T-helper 17 cell (primary cell): ENCODE measurements at places on chromosomes 11 and 22. TPM values are rescaled to one million over a fixed set of nuclear protein-coding genes. Genes with fewer than 3 reads are reported as not detected.

DNA sequence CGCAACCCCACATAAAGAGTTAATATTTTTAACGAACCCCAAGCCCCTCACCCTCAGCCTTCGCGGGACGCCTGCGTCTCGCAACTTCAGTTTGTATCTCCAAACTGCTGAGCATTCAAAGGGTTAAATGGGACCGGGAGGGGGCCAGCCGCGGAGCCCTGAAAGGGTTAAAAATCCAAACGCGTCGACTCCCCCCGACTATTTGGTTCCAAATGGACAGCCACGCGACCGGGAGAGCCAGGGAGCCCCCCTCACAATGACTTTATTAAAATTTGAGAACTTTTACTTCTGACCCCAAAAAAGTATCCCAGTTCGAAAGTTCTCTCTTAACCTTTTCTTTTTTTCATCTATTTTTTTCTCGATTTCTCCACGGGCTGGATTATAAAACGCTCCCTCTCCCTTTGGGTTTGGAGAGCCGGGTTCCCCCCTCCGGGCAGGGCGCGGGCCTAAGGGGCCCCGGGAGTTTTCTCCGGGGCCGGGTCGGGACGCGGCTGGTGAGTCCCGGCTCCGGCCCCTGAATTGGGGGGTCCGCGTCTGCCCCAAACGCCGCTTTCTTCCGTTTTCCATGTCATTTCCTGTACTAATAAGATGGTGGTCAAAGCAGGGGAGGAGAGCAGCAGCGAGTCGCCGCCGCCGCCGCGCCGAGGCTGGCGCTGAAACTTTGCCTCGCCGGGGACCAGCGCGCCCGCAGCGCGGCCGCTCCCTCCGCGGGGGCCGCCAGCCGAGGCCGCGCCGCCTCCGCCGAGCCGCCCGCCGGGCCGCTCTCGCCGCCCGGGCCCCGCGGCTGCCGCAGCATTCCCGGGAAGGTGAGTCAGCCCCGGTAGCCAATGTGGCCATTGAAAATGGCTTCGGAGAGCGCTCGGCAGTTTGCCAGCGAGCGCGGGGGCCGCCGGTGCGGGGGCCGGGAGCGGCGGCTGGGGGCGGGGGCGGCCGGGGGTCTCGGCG is at the start of gene PRDM11:
Gene PRDM11, plus strand, starts transcription at position 568 of the 945 bp plus-strand sequence. CDS start 35,128 bp downstream, outside the sequence.
- peak within 1 kb of the TSS; percentile 92 for H3K4me3 ChIP-seq
- DNase-seq = peak; percentile 33
- peaks cover 35% of the 10 kb centered on the region for H3K4me1 ChIP-seq

GRCh38 chr11:112318184-112318591 is 57.5 kb upstream of the PLET1 start:
- H3K4me1 ChIP-seq = peaks cover 29% of the 10 kb centered on the region
- DNase-seq = no peak
- H3K27me3 ChIP-seq = no peaks in the 10 kb centered on the region
- no peak overlapping the region for H3K4me3 ChIP-seq
- H3K27ac ChIP-seq = no peak overlapping the region
- H3K36me3 ChIP-seq = peaks cover 4% of the 10 kb centered on the region

The RAB39A gene
- total RNA-seq = 0.20 TPM

The SLC25A1 gene
- 18.4 TPM for total RNA-seq
